ENCODE measurements at places on chromosomes 2 and 18.

DNA sequence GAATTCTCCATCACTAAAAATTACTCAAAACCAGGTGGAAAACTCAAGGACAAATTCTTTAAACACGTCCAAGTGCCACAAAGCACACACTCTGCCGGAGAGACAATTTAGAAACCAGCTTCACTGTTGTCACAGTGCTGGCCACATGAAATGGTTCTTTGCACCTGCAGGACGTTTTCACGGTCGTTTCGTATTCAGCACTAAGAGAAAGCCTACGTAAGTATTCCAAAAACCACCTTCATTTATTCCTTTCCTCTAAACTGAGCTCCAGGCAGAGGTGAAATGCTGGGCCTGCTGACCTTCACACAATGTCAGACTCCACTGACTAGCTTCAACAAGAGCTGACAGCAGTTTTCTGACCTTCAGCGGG, 680 bp downstream of the ATP5F1A start:
- DNase-seq: no peak

GRCh38 chr18:22314420-22314819, 103.3 kb downstream of the CTAGE1 start:
- no peak for DNase-seq

GRCh38 chr18:12305930-12306629, 2.0 kb upstream of the TUBB6 start:
- no peak for DNase-seq

GRCh38 chr2:126823951-126824350, 74.7 kb upstream of the TEX51 start:
- no peak for DNase-seq

DNA sequence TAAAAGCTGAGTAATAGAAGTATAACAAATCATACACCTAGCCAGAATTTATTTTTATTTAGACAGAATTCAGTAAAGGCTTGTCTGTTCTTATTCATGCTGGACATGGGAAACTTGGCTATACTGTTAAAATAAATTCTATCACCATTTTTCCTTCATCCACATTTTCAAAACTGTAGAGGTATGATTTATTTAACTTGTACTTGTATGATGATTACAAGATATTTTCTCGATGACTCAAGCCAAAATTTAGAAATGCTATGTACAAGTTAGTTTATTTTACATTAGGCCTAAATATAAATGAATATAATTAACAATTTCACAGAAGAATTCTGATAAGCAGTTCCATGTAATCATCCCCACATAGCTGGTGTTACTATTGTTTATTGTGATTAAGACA, 194.8 kb upstream of the DOK6 start:
- no peak for DNase-seq

DNA sequence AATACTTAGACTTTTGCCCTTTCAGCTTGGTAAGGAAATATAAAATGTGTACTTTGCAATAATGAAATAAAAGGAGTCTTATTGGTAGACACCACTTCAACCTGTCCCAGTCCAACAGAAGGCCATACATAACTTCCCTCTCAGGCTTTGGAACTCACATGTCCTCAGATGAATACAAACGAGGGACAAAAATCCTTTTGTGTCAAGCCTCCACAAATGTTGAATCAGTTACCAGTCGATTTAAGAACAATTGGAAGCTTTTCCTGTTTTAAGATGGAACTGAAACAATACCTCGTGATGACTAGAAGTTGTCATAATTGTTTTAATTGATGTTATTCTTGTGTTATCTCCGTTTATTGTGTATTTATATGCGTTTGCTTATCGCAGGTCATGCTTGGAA, 385.1 kb upstream of the POU3F3 start:
- no peak for DNase-seq

- DNase-seq: no peak
These were observed 24.7 kb upstream of the NRP2 start for GRCh38 chr2:205657579-205657978.

- DNase-seq: no peak
These were observed 51.5 kb upstream of the PHLPP1 start for GRCh38 chr18:62663731-62664336.

GRCh38 chr2:88074854-88075292, 7.2 kb downstream of the SMYD1 start:
- DNase-seq: no peak

DNA sequence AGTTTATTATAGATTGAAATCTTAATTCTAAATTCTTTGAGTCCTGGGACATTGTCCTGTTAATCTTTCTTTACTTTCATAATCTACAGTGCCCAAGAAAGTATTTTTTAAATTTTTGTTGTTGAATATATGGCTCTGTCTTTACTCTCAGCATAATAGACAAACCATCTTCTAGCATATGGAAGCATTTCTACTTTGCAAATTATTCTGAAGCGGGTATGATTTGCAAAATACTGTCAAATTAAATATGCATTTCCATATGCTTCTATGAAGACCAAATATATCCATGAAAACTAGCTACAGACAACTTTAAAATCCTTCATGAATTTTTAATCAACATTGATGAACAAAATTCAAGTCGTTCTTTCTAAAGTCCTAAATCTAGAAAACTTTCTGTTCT, 117.2 kb downstream of the KYNU start:
- DNase-seq: no peak

- no peak for DNase-seq
These were observed 21.0 kb upstream of the FAHD2A start for GRCh38 chr2:95381212-95382191.

DNA sequence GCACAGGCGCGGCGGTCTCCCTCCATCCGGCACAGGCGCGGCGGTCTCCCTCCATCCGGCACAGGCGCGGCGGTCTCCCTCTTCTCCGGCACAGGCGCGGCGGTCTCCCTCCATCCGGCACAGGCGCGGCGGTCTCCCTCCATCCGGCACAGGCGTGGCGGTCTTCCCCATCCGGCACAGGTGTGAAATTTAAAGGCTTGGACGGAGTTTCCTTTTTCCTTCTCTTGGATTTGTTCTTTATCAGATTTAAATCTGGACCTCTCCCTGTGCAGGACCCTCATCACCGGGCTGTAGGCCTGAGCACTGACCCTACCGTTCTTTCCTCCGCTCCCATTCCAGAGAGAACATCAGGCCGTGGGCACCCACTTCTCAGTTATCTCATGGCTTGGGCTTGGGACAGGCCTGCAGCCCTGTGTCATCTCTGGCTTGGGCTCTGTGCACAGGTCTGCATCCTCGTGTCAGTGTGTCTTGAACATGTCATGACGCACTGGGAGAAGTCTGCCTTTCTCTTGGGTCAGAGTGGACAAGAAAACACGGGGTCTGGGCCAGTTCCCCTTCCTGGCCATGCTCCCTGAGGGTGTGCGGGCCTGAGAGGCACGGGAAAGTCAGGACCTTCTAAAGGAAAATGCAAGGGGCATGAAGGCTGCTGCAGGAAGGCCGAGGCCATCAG, 53.9 kb upstream of the PXDN start:
- DNase-seq: no peak

GRCh38 chr18:45670281-45670962, 53.6 kb upstream of the SLC14A1 start:
- DNase-seq: no peak

DNA sequence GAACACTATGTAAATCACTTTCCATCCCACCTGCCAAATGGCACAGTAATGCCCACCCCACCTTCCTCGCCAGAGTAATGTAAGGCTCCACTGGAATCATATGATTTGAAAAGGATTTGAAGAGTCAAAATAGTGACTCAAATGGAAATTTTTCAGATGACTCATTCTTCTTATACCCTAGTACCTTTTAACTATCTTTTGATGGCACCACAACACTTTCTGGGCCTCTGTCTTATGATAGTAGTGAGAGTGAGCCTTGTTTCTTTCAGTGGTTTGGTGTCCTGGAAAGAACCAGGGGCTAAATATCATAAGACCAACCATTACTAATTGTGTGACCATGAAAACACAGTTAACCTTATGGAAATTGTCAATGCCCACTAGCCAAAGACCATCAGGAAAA, 235.4 kb upstream of the SLC14A2 start:
- DNase-seq: no peak

DNA sequence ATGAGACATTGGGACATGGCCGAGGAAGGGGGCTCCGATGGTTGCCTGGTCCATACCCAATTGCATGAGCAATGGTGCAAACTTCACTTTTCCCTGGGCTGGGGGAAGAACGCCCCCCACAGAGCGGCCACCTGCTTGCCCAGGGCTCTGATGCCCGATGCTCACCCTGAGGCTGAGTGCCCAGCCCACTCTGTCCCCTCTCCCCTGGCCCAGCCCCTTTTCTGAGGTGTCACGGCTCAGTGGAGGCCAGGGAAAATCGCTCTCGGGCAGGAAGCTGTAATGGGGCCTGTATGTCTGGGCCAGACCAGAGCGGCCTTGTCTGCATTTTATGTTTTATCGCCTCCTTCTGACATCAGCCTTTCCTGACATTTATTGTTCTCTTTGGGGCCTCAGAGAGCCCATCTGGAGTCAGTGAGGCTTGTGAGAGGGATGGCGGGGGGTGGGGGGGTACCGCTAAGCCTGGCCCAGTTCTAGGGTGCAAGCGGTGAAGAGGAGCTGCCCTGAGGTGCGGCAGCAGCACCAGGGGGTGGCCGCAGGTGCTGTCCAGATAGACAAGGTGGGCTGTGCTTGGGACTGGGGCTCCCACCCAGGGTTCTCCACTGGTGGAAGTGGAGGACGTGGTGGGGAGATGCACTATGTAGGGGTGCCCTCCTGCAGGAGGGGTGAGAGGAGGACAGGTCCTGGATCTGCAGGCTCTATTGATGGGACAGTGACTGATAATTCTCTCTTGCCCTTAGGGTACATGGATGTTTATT, 46.2 kb downstream of the INHBB start:
- DNase-seq: no peak

DNA sequence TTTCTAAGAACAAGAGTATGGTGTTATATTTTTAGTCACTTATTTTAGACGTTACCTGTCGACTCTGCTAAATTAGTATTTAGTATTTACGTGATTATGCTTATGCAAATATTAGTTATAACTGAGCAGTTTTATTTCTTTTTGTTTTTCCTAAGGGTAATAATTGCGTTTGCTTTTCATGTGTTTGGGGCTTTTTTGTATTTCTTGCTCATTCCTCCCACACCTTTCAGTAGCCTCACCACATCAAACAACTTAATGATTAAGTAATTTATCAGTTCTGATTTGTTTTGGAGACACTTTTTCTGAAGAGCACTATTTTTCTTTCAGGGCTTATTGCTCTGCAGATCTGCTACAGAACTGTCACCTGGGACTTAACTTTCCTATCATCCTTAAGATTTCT, 7.5 kb downstream of the SLC4A1AP start:
- DNase-seq: no peak

DNA sequence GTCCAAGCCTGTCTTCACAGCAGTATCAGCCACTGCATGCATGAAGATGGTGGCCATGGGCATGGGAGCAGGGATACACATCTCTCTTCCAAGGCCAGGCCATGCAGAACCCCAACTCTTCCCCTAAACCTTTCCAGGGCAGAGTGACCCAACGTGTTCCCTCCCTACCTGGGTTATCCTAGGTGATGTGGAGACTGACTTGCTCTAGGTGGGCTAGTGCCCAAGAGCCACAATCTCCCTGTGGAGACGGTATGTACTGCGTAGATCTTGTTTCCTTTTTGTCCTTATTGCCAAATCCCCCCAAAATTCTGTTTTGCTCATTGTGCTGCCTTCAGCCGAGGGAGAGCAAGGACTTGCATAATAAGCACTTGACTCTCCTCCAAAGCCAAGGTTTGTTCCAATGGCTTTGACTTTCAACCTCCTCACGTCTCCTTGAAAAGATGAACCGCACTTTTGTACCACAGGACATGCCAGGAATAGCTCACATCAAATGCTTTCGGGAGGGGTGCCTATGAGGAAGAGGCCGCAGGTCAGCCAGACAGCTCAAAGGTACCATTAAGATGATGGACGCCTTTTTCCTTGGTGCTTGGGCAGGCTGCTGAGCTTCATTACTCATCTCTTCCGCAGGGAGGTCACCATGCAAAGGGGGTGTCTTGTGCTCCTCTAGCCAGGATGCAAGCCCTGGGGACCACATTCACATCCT, 76.2 kb upstream of the GLI2 start:
- no peak for DNase-seq

DNA sequence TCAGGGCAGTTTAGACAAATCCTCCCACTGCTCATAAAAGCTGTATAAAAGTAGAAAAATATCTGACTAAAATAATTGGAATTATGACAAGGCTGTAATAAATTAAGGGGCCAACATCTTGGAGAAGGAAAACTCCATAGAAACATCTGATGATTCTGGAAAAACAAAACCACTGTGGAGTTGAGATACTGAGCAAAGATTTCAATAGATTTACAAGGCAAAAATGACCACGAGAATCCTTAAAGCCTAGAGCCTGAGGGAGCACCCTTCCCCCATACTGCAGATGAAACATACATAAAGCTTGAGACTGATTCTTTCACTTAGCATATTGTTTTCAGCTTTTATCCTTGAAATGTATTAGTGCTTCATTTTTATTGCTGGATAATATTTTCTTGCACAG, 286.4 kb upstream of the MMADHC start:
- no peak for DNase-seq

GRCh38 chr2:22450831-22451230, 934.1 kb upstream of the KLHL29 start:
- DNase-seq: no peak

DNA sequence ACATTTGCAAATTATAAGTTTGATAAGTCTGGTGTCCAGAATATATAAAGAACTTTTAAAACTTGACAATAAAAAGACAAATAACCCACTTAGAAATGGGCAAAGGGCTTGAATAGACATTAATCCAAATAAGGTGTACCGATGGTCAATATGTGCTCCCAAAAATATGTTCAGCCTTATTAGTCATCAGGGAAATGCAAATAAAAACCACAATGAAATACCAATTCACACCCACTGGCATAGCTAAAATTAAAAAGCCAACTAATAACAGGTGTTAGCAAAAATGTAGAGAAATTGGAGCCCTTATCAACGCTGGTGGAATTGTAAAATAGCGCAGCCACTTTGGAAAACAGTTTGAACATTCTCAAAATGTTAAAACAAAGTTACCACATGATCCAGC, 79.0 kb upstream of the SCG2 start:
- DNase-seq: no peak

DNA sequence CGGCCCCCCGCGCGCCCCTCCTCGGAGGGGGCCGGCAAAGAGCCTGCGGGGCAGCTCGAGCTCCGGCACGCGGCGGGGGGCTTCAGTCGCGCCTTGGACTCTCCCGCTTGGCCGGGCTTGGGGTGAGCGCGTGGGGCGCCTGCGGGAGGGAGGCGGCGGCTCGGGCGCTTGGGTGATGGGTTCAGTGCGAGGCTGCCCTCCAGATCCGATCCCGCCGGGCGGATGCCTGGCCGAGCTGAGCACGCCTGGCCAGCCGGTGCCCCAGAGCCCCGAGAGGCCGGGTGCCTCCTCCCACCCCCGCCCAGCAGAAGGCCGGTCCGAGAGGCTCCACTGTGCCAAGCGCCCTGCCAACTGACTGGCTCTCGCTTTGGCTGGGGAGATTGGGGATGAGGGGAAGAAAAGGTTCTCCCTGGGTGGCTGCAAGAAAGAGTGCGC, 273 bp upstream of the NXPH2 start:
- DNase-seq: no peak

Measured in activated CD8-positive, alpha-beta memory T cell treated with anti-CD3 and anti-CD28 coated beads for 1 hour (primary cell).